ENCODE measurements at places on chromosomes 1 and 21.

GRCh38 chr1:223700942-223701637, 11.2 kb upstream of the CAPN2 start:
- DNase-seq = no peak

GRCh38 chr21:26570203-26570602, 2.9 kb downstream of the CYYR1 start:
- no peak for DNase-seq

DNA sequence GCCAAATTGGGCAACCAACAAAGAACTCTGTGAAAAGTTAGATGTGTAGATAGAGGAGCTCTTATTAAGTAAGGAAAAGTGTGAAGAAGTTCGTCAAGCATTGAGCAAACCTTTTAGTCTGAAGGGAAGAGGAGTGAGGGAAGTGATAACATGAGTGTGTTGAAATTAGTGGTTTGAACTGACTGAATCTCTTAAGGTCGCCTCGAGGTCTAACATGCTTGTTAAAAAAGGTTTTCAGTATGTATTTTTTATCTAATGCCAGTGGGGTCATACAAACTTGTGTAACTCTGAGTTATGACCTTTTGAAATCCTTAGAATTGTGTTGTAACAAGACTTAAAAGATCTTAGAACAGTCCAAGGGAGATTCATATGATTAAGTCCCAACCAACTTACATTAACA, 34.1 kb downstream of the SOAT1 start:
- DNase-seq = no peak

DNA sequence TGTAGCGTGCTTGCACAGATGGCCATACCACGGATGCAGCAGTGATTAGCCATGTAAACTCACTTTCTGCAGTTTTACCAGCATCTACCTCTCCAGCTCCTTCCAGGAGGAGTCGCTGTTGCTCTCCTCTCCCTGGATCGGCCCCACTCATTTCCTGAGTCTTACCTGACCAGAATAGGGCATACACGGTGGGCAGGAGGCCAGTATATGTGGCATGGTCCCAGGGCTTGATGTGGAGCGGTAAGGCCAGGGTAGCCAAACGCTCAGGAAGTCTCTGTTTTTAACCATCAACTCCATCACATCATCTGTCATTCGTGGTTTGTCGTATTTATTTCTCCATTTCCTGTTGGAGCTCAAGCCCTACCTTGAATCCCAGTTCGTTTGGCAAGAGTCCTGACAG, 163.4 kb upstream of the USP24 start:
- DNase-seq = no peak

DNA sequence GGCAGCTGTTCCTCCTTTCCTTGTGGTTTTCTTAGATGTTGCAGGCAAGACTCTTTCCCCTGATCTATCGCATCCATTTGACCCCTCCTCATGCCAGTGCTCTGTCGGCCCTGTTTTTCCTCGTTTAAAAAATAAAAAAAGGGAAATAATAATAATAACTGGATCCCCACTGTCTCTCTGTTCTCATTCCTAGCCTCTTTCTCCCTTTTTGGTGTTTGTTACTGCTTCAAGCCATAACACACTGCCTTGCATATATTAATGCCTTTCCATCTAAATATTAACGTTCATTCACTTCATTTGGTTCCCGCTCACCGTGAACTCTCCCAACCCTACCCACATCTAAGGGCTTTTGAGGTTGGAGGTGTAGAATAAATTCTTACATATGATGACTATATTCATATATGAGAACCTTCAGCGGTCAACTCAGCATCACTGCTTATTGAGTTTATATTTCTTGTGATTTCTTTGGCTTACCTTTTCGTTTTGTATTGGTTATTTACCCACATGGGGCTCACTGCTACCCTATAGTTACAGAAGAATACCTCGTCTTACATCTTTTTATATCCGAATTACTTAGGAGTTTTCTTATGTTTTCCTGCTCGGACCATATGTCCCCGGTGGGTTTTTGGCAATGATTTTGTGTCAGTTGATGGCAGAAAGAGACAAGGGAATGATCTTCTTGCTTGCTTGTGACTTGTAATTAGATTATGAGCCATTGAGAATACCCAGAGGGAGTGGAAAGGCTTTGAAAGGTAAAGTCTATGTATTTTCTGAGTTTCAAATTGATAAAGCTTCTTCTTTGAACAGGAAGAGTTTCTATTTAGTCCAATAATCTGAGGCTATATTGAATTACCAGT, 805 bp downstream of the ATG4C start:
- DNase-seq = no peak

- no peak for DNase-seq
These were observed 131.7 kb downstream of the PSMG1 start for GRCh38 chr21:39051588-39051949.

- no peak for DNase-seq
These were observed 41.7 kb downstream of the SEC16B start for GRCh38 chr1:177928194-177928593.

Measured in activated CD4-positive, CD25-positive, alpha-beta regulatory T cell treated with anti-CD3 and anti-CD28 coated beads, Interleukin-2, amount 50 U/mL, for 72 hours (primary cell).